ENCODE measurements at places on chromosomes 4 and X.

GRCh38 chr4:89364541-89364940, 56.9 kb upstream of the GPRIN3 start:
- DNase-seq: no peak

GRCh38 chr4:144181391-144181790, 40.9 kb upstream of the GYPA start:
- no peak for DNase-seq

GRCh38 chrX:75642811-75643361, 120.0 kb upstream of the ZDHHC15 start:
- DNase-seq: no peak

- no peak for DNase-seq
Measured at GRCh38 chrX:155094468-155095061, 23.3 kb downstream of the BRCC3 start.

DNA sequence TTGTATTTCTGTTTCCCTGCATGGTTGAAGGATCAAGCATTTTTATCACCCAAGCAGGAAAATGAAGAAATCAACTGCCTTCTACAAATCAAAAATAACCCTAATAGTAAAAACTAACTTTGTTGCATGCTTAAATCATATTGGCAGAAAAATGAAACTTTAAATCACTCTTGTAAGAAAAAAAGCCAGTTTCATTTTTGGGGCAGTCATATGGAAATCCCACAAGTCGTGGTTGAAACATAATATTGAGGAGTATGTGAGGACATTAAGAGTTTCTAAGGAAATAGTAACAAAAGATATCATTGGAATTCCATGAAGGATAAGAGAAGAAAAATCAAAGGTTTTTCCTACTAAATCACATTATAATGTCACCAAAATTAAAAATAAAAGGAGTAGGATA, 8.4 kb downstream of the TEC start:
- DNase-seq: no peak

DNA sequence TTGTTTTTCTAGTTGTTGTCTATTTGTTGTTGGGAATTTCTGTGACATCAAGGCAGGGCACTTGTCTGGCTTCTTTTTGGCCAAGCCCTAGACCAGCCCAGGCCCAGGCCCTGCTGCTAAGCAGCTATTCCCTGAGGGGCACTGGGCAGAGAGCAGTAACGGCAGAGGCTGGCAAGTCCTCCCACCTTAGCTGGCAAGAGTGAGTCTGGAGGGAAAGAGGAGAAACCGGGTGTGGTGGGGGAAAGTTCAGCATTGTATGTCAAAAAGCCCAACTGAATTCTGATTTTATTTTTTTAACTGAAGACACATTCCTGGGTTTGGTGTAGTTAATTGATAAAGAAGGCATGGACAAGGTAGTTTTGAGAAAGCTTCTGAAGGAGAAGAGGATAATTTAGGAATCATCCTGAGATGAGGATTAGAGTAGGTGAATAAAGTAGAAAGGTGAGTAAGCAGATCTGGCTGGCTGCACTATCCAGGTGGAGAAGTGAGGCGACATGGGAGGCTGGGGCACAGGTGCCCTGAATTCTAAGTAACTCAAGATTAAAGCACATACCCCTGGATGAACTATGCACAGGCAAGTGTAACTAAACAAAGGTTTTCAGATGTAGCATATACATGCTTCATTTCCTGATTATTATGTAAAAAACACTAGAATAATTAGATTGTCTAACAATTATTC, 57.4 kb downstream of the TAPT1 start:
- no peak for DNase-seq
